Astrocyte (in vitro differentiated cells and primary cell): ENCODE measurements at places on chromosomes 5 and 9.

- H3K4me1 ChIP-seq = peaks cover 3% of the 10 kb centered on the region
- peak; percentile 62 for DNase-seq
- no peaks in the 10 kb centered on the region for H3K27me3 ChIP-seq
- H3K4me3 ChIP-seq = no peak overlapping the region
- H3K27ac ChIP-seq = no peak overlapping the region
Measured at GRCh38 chr5:11143456-11144267, 382.6 kb upstream of the DAP start.

- H3K27me3 ChIP-seq = peaks cover 2% of the 10 kb centered on the region
- peaks cover 9% of the 10 kb centered on the region for H3K4me1 ChIP-seq
- H3K4me3 ChIP-seq = no peak overlapping the region
- H3K27ac ChIP-seq = no peak overlapping the region
- no peaks in the 10 kb centered on the region for H3K36me3 ChIP-seq
- DNase-seq = no peak
Measured at GRCh38 chr5:10460252-10460906, 18.7 kb downstream of the ROPN1L start.

DNA sequence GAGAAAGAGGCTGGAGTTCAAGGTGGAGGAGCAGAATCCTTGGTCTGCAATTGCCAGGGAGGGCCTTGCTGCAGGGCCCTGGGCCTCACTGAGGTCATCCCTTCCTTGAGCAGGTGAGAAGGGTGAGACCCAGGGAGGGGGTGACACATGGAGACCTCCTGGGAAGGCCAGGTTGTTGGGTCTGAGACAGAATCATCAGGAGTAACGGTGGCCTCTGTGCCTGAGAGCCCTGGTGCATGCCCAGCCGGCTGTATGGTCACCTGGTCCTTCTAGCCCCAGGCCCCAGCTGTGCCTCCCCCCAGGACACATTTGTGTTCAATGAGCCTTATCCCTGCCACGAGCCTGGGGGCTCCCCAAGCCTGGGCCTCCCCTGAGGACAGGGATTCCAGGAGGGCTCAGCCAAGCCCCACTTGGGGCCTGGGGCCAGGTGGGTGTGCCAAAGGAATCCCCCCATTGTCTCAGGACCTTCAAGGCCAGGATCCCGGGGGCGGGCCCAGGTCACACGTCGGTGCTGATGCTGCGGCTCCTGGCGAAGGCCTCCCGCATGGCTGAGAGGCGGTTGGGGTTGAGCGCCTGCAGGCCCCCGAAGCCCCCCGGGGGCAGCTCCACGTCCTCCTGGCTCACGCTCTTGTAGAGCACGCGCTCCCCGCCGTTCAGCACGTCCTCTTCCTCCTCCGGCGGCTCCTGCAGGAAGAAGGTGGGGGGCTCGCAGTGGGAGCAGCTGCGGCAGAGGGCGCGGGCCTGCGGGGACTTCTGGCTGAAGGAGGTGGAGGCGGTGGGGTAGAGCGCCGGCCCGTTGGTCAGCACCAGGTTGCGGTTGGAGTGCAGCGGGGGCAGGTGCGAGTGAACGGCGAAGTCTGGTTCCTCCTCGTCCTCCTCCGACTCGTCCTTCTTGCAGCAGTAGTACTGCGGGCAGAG, 30.4 kb downstream of the FAM163B start:
- peaks cover 5% of the 10 kb centered on the region for H3K27me3 ChIP-seq
- H3K27ac ChIP-seq = no peak overlapping the region
- no peaks in the 10 kb centered on the region for H3K4me1 ChIP-seq
- H3K36me3 ChIP-seq = no peaks in the 10 kb centered on the region

GRCh38 chr9:21970800-21971640, 23.2 kb downstream of the CDKN2A start:
- H3K27ac ChIP-seq = no peak overlapping the region
- H3K4me1 ChIP-seq = peaks cover 10% of the 10 kb centered on the region
- no peak overlapping the region for H3K4me3 ChIP-seq
- DNase-seq = no peak
- H3K36me3 ChIP-seq = peaks cover 11% of the 10 kb centered on the region

DNA sequence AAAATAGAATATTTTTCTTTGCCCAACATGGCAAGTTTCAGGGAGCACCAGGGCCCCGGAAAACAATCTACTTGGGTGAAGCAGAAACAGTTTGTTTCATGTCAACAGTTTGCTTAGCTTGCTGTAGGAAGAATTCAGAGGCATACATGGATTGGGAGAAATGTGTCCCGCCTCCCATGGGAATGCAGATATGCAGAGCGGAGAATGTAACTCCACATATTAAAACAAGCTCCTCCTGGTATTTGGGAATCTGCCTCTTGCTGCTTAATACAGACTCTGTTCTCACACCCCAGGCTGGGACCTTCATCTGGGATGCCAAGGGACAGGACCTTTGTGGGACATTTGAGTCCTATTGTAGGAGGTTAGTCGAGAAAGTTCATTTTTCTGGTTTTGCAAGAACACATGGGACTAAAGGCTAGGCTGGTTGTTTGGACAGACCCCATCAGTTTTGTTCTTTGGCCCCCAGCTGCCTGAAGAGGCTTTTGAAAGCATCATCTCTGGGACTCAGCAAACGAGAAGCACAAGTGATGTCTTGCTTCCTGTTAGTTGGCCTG, 220.5 kb upstream of the ADRA1B start:
- DNase-seq = no peak
- H3K4me1 ChIP-seq = no peaks in the 10 kb centered on the region
- H3K27ac ChIP-seq = no peak overlapping the region
- no peak overlapping the region for H3K4me3 ChIP-seq
- no peaks in the 10 kb centered on the region for H3K27me3 ChIP-seq
- no peaks in the 10 kb centered on the region for H3K36me3 ChIP-seq

GRCh38 chr9:77403239-77403638, 225.9 kb downstream of the VPS13A start:
- no peak overlapping the region for H3K4me3 ChIP-seq
- peaks cover 5% of the 10 kb centered on the region for H3K36me3 ChIP-seq
- H3K27ac ChIP-seq = no peak overlapping the region
- DNase-seq = no peak
- H3K4me1 ChIP-seq = no peaks in the 10 kb centered on the region

DNA sequence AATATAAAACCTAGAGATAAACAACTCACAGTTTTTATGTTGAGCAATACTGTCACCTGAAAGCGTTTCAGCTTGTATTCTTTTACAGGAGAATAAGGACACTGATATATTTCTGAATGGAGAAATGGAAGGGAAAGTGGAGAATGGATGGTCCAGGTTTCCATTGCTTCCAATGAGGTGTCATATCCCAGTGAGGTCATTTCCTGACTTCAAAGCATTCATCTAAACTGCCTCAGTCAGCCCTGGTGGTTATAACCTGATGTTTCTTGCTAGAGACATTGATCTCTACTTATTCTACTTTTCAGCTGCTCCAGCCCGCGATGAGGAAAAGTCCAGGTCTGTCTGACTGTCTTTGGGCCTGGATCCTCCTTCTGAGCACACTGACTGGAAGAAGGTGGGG, 2.6 kb downstream of the GABRA1 start:
- no peak overlapping the region for H3K4me3 ChIP-seq
- H3K4me1 ChIP-seq = no peaks in the 10 kb centered on the region
- H3K27ac ChIP-seq = no peak overlapping the region
- H3K36me3 ChIP-seq = no peaks in the 10 kb centered on the region
- no peak for DNase-seq
- H3K27me3 ChIP-seq = peaks cover 2% of the 10 kb centered on the region
